ENCODE measurements at places on chromosomes 12 and 14.

GRCh38 chr14:62097824-62098223 is 335.6 kb downstream of the SNAPC1 start:
- DNase-seq, result no peak

DNA sequence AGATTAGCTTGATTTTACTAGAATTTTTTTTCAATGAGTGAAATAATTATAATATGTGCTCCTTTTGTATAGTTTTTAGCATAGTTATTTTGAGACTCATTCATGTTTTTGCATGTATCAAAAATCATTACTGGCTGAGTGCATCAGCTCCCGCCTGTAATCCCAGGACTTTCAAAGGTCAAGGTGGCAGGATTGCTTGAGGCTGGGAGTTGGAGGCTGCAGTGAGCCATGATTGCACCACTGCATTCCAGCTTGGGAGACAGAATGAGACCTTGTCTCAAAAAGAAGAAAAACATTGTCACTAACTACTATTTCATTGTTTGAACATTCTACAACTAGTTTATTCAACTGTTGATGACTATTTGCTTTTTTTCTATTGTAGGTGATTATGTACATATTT is 802.7 kb downstream of the SLC16A7 start:
- DNase-seq, result no peak

- no peak for DNase-seq
Measured at GRCh38 chr12:52227606-52228166, 5.4 kb upstream of the KRT7 start.

- no peak for DNase-seq
Measured at GRCh38 chr12:111204788-111205241, 164.1 kb downstream of the PHETA1 start.

DNA sequence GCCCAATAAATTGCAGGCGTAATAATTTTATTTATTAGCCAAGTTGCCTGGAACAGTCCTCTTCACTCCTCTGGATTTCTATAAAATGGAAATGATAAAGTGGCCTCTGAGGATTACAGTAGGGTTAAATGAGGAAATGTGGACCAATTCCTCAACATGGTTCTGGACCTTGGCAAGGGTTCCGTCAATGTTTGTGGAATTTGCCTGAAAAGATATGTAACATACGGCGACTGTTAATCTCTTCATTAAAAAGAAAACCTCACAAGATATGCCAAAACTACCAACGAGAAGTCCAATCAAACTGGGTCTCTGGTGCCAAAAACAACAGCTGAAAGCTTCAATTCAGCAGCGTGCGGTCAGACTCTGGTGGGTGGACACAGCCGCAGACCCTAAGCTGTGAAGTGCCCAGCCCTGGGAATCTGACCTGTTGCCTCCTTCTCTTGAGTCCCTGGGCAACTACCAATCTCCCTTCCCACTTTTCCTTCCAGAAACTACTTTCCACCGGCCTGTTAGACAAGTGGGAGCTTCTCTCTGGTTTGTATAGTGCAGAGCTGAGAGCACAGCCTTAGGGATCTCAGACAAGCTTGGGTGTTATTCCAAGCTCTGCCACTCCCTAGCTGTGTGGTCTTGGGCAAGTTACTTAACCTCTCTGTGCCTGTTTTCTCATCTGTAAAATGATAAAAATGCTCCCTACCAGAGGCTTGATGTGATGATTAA is 190.5 kb upstream of the GSC start:
- no peak for DNase-seq

- no peak for DNase-seq
Measured at GRCh38 chr12:126907900-126908764, 1358.8 kb upstream of the TMEM132C start.

DNA sequence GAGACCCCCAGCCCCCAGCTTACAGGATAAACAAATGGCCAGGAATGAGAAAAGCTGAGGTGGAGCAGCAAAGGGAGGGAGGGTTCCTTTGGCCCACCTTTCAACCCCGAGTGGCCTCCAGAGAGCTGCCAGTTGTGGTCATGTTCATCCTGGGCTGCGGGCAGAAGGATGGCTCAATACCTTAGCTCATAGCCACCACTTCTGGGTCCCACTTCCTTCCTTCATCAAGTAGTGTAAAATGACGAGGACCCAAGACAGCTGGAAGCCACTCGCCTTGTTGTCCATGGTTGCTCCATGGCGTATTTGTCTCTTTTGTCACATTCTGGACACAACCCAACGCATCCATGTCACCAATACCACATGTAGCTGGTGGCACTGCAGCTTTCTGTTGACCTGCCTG is 24.2 kb downstream of the CRACR2A start:
- no peak for DNase-seq

DNA sequence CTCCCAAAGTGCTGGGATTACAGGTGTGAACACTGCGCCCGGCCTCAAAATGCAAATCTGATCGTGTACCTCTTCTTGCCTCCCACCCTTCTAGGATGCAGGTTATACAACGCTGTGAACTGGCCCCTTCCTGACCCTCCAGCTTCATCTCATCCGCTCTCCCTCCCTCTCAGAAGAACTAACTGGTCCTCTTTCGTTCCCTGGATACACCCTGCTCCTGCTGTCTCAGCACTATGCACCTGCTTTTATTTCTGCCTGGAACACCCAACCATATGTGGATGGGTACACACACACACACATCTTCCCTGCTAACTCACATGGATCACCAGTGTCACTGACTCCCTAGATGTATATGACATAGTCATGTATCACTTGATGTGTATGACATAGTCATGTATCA is 56.1 kb upstream of the VASH1 start:
- no peak for DNase-seq

- DNase-seq, result no peak
Measured at GRCh38 chr12:96020314-96021003, 14.9 kb downstream of the LTA4H start.

GRCh38 chr14:80535171-80535570 is 323.9 kb upstream of the DIO2 start:
- no peak for DNase-seq

GRCh38 chr14:71803539-71804260 is 128.5 kb upstream of the RGS6 start:
- DNase-seq, result no peak

DNA sequence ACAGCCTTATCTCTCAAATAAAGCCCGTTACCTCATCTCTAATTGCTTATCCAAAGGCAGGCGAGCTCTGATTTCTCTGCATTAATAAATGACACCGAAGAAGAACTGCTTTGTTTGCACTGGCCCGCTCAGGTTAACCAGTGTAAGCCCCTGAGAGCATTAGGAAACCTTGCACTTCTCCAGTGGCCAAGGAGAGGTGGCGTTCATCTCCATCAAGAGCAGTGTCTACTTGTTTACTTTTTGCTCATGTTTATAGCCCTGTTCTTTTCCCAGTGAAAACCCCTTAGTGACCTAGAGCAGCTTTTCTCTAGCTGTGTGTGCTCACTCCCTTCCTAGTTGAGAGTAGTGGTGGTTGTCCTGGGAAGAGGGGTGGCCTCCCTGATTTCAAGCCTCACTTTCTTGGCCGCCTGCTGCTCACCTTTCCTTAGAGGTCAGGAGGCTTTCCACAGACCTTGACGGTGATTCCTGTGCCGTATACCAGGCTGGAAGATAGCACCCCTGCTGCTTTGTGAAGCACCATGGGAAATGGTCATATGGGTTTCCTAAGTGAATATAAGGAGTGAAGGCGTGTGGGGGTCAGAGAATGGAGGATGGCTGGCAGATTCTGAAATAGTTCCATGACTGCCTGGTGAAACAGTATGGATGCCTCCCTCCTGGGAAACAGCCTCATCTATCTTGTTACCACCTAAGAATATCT is 16.6 kb downstream of the FBXW8 start:
- no peak for DNase-seq

GRCh38 chr12:3225796-3226180 is 148.6 kb downstream of the TSPAN9 start:
- no peak for DNase-seq

- no peak for DNase-seq
Measured at GRCh38 chr14:67513631-67514108, 19.4 kb upstream of the PLEKHH1 start.

GRCh38 chr12:25840678-25841465 is 117.6 kb upstream of the RASSF8 start:
- DNase-seq, result no peak

DNA sequence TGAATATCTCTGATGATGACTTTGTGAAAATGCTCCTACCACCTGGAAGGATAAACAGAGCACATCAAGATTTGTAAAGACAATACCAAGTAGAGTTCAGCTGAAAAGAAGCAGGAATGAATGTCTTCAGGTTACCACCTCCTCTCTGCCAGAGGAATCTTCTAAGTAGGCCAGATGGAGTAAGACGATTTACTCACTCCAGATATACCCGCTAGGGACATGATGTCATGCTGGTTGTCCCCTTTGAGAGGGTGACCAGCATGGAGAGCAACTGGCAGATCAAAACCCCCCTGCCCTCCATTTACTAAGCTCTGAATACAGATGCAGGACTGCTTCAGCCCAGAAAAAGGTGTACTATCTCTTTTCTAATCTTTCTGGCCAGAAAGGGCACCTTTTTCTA is 39.3 kb upstream of the HSPB8 start:
- DNase-seq, result no peak

DNA sequence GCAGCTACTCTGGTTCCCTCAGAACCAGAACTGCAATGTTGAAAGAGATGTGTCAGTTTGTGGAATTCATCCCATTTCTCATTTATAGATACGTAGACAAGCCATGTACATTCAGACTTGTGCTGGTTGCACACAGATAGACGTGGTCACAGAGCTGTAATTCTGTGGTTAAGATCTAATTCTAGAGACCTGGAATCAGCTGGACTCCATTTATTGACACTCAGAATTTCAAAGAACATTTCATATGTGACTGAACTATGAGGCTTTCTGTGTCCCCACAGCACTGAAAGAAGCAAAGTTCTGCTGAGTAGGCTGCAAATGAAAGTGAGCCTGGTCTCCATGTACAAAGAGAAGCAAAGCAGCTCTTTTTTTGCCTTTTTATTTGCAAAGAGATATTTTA is 220.2 kb upstream of the NAV3 start:
- no peak for DNase-seq

GRCh38 chr12:2541631-2542204 is 253.1 kb upstream of the FKBP4 start:
- no peak for DNase-seq

DNA sequence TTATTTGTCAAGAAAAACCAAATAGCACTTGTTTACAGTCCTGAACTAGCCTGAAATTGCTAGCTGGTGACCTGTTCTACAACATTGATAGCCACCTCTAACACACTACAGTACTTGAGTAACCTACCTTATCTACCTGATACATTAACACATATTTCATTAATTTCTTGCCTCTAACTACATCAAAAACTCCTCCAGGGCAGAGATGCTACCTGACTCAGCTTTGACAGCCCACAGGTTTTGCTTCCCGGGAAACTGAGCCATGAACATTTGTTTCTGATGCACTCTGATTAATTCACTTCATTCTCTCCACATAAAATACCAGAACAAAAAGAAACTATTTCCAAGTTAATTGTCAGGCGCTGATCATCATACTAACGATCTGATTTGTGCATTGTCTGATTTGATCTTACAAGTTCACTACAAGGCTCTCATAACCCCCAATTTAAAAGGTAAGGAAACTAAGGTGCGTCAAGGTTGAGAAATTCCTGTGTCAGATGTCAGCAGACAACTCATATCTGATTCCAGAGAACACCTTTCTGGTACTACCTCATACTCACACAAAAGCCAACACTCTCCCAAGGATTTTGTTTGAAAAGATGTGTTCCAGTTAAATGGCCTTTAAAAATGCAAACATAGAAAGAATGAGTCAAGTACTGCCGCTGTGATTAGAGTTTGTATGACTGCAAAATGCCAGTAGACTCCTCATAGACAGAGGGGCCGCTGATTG is 768.7 kb downstream of the BCL11B start:
- peak; percentile 8 for DNase-seq

- DNase-seq, result peak; percentile 67
Measured at GRCh38 chr12:49962861-49963765, 1.4 kb downstream of the AQP5 start.

DNA sequence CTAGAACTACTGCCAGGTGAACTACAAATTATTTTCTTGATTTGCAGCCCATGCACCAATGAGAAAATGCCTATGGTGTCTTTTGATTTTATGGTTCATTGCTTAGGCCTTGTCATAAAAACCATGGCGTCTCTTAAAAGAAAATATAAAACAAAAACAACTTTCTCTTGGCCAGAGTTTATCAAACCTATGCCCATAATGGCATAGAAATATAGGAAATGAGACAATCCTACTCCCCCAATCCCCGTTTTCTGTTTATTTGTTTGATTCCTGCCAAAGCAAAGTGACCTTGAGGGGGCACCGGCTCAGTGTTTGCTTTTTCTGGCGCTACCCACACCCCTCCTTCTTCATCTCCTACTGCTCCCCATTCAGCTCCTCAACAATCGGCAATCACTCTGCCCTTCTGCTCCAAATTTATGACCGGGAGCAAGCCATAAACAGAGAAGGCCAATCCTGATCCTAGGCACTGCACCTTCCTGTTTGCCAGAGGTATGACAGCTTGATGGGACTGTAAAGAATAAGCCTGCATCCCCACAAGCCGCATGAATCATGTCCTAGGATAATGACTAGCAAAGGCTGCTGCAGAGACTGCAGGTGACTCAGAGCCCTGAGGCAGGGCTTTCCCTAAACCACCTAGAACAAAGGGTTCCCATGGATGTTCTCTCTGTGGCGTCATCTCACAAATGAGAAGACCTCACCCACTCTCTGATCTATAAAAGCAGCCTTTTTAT is 874.9 kb downstream of the NRXN3 start:
- peak; percentile 38 for DNase-seq

DNA sequence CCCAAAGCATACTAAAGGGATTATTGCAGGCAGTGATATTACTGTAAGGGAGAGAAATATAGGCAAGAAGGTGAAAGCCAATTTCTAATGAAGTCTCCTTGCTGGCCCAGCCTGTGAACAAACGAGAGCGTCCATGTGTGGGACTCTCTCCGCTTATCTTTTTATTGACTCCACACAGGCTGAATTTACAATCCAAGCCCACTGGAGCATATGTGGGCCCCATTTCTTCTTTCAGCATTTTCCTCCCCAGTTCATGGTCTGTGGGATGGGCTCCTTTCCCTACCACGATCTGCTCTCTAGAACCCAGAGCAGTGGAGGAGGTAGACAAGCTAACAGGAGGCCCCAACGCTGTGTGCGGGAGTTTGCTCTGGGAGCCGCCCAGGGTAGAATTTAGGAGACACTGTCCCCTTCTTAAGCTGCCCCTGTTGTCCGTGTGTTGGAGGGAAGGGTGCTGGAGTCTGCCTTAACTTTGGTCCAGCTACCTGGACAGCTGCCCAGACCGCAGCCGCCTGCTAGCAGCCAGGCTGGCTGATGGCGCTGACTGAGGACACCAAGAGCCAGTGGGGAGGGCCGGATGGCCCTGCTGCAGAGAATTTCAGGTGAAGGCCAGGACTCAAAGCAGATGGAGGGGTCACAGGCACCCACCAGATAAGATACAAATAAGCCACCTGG is 3.2 kb upstream of the HOXC11 start:
- no peak for DNase-seq

Data from caudate nucleus (tissue), 63 donors.